ENCODE measurements at places on chromosomes 2 and 18.

GRCh38 chr2:27680571-27680970 is 16.9 kb downstream of the SLC4A1AP start:
- DNase-seq, result no peak

DNA sequence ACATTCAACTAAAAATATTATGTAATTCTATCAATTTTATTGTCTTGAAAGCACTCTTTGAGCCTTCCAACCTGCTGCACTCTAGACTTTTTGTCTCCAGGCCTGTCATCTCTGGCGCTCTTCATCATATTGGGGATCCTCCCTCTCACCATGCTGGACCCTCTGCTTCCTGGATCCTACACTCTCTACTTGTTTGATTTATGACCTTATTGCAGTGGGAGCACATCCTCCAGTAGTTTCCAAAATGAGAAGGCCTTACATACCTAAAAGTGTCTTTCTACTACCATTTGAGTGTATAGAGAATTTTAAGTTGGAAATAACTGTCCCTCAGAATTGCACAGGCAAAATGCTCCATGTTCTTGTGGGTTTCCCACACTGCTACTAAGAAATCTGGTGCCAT is 25.2 kb downstream of the PNO1 start:
- DNase-seq, result no peak

DNA sequence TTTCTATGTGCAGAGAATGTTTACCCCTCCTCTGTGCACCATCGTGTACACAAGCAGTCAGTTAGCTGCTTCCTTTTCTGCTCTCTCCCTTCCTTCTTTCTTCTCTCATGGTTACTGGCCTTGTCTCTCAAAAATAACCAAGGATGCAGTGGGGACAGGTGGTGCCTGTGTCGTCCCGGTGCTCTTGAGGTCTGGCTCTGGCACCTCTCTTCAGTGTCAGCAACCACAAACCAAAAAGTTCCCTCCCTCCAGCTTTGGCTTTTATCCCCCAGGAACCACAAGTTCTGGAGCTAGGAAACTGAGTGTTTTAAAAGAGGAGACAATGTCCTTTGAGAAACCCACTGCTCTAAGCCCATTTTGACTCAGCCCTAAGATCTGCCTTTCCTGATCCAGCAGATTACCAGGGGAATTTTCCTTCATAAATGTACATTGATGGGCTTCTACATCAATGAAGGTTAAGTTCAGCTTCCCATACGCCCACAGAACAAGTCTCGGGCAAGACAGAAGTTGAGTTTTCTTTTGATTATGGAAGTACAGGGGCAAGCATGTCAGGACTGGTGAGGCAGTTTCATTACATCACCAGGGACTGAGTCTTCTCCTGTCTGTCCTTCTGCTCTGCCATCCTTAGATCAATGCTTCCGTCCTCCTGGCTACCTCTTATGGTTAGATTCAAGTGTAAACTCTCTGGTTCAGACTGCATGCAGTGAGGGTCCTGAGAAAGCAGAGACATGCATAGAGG is 232.2 kb downstream of the SETBP1 start:
- no peak for DNase-seq

GRCh38 chr2:105575499-105576025 is 169.2 kb upstream of the NCK2 start:
- DNase-seq, result no peak

DNA sequence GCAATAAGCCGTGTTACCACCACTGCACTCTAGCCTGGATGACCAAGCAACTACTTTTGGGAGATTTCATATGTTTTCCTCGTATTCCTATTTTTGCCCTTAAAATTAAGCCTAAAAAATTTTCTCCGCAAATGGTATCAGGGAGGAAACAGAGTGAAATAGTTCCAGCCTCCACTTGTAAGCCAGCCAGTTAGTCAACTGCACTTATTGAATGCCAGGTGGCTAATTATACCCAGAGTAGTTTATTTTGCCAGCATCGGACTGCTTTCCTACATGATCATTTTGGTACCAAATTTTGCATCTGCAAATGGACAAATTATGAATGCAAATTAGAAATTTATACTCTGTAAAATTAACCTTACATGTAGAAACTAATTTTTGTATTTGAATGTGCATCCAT is 90.2 kb upstream of the ARHGAP28 start:
- DNase-seq, result no peak
